ENCODE measurements at places on chromosomes 7 and 10.

DNA sequence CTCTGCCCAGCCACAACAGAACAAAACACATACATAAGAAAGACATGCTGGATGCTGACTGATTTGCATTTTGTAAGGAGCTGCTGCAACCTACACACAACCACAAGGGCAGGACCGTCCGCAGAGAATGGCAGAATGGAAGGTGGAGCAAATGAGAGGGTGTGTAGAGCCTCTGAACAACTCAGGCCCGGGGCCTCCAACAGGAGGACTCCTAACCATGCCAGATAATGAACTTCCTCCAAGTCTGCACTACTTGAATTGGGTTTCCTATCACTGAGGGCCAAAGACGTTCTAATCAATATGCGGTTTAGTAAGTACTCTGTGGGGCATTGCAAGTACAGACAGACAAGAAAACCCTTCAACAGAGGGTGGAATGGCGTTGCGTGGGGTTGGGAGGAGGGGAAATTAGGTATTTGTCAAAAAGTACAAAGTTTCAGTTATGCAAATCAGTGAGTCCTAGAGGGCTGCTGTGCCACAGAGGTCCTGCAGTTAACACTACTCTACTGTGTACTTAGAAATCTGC lies 14.6 kb downstream of the VOPP1 start:
- DNase-seq, result no peak

GRCh38 chr10:69640196-69640980 lies 10.3 kb downstream of the FAM241B start:
- no peak for DNase-seq

DNA sequence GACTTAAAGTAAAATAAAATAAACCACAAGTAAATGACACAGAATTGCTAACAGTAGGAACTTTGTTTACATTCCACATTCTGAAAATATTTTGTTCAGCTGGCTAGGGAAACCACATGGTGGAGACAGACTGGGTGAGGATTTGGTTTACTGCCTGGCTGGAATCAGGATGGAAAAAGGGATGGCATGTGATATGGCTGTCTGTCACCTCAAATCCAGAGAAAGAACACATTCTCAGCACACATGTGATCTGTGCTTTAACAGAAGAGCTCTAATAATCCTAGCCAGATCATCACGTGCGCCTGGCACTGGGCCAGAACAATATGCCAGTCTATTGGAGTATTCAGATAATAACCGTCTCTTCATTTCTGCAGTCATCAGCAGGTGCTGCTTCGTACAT lies 90.9 kb upstream of the PIP4K2A start:
- peak; percentile 26 for DNase-seq

- no peak for DNase-seq
These were observed 3.2 kb downstream of the PSMA2 start for GRCh38 chr7:42928754-42929153.

GRCh38 chr7:112308974-112309373 lies 102.5 kb downstream of the ZNF277 start:
- DNase-seq, result no peak

GRCh38 chr7:86785641-86786040 lies 141.9 kb downstream of the GRM3 start:
- DNase-seq, result no peak

GRCh38 chr10:115710136-115710535 lies 562.9 kb downstream of the GFRA1 start:
- DNase-seq, result no peak

DNA sequence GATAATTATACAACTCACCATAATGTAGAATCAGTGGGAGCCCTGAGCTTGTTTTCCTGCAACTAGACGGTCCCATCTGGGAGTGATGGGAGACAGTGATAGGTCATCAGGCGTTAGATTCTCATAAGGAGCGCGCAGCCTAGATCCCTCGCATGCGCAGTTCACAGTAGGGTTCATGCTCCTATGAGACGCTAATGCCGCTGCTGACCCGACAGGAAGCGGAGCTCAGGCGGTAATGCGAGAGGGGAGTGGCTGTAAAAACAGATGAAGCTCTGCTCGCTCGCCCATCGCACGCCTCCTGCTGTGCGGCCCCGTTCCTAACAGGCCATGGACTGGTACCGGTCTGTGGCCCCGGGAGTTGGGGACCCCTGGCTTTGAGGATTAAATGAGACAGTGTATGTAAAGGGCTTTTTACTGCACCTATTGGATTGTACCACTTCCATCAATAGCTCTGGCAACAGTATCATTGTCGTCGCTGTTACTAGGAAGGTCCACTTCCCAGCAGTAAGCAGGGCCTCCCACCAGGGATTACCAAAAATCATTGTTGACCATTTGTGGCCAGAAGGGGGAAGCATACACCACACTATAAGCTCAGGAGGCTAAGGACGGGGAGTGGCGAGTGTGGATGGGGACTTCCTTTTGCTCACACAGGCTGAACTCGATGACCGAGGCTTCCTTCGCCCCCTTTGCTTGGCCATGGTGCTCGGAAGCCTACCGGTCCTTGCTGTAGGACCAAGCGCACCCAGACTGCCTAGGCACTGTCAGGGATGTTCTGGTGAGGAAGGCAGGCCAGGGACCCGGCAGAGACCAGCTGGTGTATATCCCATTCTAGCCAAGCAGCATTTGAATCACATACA lies 26.4 kb downstream of the AKR1B1 start:
- DNase-seq, result peak; percentile 70

GRCh38 chr7:7996568-7996967 lies 28.0 kb downstream of the GLCCI1 start:
- no peak for DNase-seq

DNA sequence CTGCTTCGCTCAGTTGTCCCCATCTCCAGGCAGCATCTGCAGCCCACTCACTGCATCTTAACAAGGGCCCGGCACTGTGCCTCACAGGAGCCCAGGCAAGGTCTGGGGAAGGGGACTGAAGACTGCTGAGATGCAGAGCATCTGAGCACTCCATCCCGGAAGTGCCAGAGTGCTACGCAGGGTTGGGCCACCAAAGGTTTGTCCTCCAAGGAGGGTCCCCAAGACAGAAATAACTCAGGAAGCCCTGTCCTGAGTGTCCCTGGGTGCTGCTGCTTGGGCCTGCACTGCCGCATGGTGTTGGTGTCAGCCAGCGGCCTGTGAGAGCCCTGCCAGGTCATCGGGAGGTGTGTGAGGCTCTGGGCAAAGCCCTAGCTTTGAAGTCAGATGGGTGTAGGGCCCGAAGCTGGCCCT lies 288.2 kb upstream of the ZMIZ1 start:
- DNase-seq, result no peak

GRCh38 chr7:96196676-96197075 lies 125.2 kb downstream of the SLC25A13 start:
- DNase-seq, result no peak

DNA sequence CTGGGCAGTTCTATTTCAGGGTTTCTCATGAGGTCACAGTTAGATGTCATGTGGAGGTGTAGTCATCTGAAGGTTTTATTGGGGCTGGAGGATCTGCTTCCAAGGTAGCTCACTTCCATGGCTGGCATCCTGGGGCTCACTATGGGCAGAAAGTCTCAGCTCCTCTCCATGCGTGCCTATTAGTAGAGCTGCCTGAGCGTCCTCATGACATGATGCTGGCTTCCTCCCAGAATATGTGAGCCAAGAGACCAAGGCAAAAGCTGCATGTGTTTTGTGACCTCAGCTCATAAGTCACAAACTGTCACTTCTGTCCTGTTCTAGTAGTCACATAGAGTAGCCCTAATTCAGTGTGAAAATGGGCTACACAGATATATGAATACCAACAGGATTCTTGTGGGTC lies 524.4 kb downstream of the SUGCT start:
- DNase-seq, result no peak

GRCh38 chr10:98411166-98411565 lies 3.8 kb downstream of the PYROXD2 start:
- no peak for DNase-seq

DNA sequence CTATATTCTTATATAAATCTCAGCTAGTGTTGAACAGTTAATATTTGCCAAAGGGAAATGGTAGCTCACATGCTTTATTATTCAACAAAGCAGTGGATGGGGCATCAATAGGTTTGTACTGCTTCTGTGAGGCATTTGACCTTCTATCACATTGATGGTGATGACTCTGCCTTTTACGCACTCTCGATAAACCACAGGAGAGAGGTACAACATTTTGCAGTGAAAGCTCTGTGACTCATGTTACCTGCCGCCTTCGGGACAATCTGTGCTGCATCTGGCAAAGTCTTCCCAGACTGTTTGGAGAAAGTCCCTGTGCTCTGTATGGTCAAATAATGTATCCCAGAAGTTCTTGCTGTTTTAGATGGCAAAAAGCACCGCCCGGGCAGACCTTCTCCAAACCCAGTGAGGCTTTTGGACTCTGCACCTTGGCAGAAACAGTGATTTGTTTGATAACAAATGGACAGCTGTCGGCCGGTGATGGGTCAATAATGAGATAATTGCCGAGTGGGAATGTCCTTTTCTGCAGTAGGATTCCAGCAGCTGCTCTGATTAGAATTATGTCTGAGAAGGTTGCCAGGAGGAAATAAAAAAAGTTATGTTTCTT lies 61.0 kb downstream of the PLPP4 start:
- no peak for DNase-seq

All from amniotic stem cell (primary cell).